ENCODE measurements at places on chromosomes 6 and 20. TPM values are rescaled to one million over a fixed set of nuclear protein-coding genes. Genes with fewer than 3 reads are reported as not detected.

Gene FAM217A
- total RNA-seq: not detected

Gene C20orf202
- not detected for total RNA-seq

Gene MMP24
- 0.20 TPM for total RNA-seq

Gene SLC17A2
- total RNA-seq: not detected

Gene HSPA1L
- total RNA-seq: 0.87 TPM

Gene SERINC1
- total RNA-seq: 152 TPM

Gene CDH4
- under 0.01 TPM for total RNA-seq

DNA sequence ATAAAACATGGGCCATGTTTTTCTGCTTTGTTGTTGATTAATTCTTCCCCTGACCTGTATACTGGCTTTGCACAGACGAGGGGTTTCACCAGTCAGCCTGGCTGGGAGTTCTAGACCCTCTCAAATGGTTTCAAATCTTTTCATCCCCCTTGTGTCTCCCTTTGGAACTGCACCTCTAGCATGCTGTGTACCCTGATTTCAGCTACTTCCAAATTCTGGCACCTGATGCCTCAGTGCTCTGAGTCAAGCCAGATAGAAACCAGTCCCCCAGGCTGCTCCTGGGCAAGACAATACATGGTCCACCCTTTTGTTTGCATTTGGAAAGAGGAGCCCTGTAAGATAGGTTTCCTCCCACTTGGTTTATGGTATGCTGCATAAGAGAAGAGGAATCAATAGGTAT, 290.2 kb downstream of the BTBD3 start:
- DNase-seq: peak; percentile 67

GRCh38 chr6:26211963-26212362, 124.7 kb downstream of the HFE start:
- no peak for DNase-seq

- DNase-seq: no peak
Observed at GRCh38 chr6:149929422-149929821, 6.5 kb upstream of the RAET1G start.

- DNase-seq: peak; percentile 67
Observed at GRCh38 chr20:967796-968742, 34.0 kb downstream of the RSPO4 start.

- DNase-seq: no peak
Observed at GRCh38 chr20:62568045-62568389, 74.3 kb upstream of the SLCO4A1 start.

GRCh38 chr20:12086359-12086758, 168.7 kb downstream of the BTBD3 start:
- DNase-seq: no peak

GRCh38 chr20:59191756-59192532, 28.3 kb downstream of the ZNF831 start:
- DNase-seq: no peak

- DNase-seq: peak; percentile 71
Observed at GRCh38 chr6:42963855-42964605, 3.5 kb downstream of the GNMT start.

DNA sequence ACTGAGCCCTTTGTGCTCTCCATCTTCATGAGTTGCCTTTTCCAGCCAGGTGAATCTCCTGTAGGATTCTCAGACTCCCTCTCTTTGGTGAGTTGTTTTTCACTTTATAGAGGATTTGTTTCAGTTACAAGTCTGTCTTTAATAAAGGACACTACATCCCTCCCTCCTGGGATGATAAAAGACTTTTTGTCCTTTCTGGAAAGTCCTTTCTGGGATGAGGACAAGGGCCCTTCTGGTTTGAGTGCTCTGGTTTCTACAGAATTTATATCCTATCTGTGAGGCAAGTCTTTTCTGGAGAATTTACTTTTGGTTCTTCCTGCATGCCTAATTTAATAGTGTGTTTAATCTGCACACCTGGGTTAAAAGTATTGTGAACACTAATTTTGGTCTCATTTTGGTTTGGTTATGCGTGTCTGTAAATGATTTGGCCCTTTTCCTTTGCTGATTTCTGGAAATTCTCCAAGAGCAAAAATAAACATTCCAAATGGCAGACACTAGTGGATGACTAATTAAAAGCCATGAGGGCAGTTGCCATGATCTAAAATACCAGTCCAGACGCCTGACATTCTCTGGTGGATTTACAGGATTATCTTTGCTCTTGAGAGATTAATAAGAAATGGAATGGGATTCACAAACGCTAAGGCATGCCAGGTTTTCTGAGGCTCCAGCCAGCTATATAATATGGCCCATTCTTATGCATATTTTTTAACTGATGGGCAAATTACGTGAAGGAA, 44.8 kb downstream of the TCP11 start:
- DNase-seq: peak; percentile 82

DNA sequence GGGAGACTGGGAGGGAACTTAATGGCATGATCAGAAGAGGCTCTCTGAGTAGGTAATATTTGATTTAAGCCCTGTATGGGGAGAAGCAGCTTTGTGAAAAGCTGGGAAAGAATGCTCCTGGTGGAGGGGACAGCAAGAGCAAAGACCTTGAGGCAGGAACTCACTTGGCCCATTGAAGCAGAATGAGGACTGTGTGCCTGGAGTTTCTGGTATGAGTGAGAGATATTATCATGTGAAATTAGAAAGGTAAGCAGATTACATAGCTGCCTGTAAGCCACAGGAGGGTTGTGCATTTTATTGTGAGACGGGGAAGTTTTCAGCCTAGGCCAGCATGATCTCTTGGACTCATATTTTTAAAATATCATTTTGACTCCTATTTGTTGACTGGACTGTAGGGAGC, 502.1 kb downstream of the DHX35 start:
- DNase-seq: no peak

- DNase-seq: no peak
Observed at GRCh38 chr6:133062696-133063306, 178.4 kb upstream of the EYA4 start.

DNA sequence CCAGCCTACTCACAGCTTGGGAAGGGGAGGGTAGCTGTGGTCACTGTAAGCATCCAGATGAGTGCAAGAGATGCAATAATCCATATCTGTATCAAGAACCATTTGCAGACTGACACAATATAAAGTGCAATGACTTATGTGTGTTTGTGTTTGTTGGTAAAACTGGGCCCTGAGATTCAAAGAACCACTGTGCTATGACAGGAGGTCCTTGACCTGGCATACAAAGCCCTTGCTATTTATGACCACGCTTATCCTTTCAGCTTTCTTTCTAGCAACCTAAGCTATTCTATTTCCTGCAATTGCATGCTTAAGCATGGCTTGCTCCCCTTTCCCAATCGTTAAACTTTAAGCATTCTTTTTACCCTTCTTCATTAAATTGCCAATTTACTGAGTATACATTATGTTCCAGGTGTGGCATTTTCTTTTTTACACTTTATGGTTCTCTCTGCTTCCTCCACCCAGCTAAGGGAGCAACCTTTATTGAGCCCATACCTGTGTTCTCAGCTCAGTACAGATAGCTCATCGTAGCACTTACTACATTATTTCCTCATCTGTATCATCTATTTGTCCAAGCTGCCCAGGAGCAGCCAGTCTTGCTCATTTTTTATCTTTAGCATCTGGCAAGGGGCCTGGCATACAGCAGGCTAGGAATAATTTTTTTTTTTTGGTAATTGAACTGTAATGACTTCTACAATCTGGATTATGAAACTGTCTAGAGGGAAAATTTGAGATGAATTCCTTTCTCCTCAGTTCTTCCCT, 3.5 kb downstream of the MCUR1 start:
- DNase-seq: no peak

- peak; percentile 58 for DNase-seq
Observed at GRCh38 chr6:108798670-108799353, 49.4 kb upstream of the ARMC2 start.

- DNase-seq: peak; percentile 35
Observed at GRCh38 chr6:78492351-78493017, 374.9 kb upstream of the IRAK1BP1 start.

- no peak for DNase-seq
Observed at GRCh38 chr6:101392586-101393230, 800 bp upstream of the GRIK2 start.

- no peak for DNase-seq
Observed at GRCh38 chr6:106360989-106361430, 493 bp downstream of the CRYBG1 start.

Measured in lung microvascular endothelial cell (primary cell).